ENCODE measurements at places on chromosomes 2 and 18. TPM values are rescaled to one million over a fixed set of nuclear protein-coding genes. Genes with fewer than 3 reads are reported as not detected.

The CDH2 gene
- 53.8 TPM for total RNA-seq

The MC5R gene
- 0.31 TPM for total RNA-seq

GRCh38 chr2:65658881-65659280 is 226.5 kb upstream of the SPRED2 start:
- no peak overlapping the region for H3K27ac ChIP-seq
- H3K36me3 ChIP-seq, result no peaks in the 10 kb centered on the region
- H3K27me3 ChIP-seq, result no peaks in the 10 kb centered on the region
- DNase-seq, result no peak
- H3K4me1 ChIP-seq, result no peaks in the 10 kb centered on the region

The MTERF4 gene
- total RNA-seq, result 25.9 TPM

The FAP gene
- total RNA-seq, result not detected

DNA sequence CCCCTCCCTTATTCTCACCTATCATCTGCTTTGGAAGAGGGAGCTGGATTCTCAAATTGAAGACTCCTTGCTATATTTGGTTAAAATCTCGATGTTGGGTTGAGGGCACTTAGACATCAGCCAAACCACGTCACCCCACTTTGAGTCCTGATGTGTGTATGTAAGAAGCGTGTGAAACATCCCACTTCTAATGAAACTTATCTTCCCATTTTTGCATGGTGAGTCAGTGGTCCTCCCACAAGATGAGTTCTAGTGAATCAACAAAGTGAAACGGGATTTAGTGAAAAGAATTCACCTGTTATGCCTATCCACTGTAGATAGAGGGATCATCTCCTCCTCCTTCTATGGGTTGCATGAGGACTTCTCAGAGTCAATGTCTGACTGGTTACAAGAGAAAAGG is 51.4 kb upstream of the SPRED2 start:
- H3K4me3 ChIP-seq, result no peak overlapping the region
- no peaks in the 10 kb centered on the region for H3K36me3 ChIP-seq
- no peak overlapping the region for H3K27ac ChIP-seq
- no peaks in the 10 kb centered on the region for H3K27me3 ChIP-seq
- DNase-seq, result no peak
- no peaks in the 10 kb centered on the region for H3K4me1 ChIP-seq

Measured in H1 (cell line).